ENCODE measurements at places on chromosomes 7 and 10.

GRCh38 chr7:359766-360361 is 69.9 kb downstream of the FOXL3 start:
- no peak for DNase-seq

DNA sequence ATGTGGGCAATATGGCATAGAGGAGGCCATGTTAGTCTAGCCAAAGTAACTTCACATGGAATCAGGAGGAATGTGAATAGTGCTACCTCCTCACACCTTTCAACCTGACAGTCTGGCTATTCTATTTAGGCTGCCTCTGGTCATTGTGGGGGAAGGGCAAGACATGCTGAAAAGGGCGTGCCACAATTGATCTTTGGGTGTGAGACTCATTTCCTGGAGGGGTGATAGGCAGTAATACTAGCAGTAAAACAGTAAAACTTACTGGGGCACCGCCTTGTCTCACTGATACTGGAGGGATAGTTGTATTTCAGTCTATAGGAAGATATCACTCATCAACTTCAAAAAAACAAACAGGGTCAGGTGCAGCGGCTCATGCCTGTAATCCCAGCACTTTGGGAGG is 88.7 kb downstream of the TMEM168 start:
- DNase-seq, result no peak

- DNase-seq, result no peak
These were observed 650.7 kb downstream of the INHBA start for GRCh38 chr7:41052201-41052600.

DNA sequence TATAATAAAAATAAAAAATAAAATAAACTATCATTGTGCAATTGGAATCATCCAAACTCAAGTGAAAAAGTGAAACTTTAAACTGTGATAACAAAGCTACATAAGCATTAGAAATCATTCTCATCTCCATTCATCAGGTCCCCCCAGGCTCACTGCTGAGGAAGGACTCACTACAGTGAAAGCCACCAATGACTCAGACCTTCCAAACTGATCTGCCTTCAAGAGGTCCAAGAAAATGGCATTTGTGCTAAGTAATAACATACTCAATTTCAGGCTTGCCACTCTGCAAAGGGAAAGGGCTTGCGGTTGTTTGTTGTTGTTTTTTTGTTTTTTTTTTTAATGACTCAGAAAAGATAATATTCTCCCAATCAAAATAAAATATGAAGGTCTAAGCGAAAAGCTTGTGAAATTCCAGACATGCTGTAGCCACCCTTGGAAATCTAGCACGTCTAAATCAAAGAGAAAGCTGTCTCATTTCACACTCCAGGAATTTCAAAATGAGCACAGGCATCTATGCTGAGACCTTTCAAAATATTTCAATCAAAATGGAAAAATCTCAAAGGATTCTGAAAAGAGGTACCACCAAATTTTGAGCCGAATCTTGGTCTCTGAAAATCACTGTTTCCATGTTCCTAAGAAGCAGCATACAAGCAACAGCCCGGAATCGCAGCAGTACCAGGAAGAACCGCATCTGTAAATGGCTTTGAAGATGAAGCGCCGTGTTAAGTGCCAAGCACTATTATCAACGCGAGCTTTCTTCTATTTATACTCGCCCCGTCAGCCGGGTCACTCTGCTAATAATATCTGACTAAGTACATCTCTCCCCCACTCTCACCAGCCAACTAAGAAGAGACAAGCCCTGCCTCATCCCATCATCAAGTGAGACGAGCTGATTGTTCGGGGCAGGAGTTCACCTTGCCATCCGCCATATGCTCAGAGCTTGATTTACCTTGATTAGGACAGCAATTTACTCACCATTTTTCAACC is 13.5 kb downstream of the SFMBT2 start:
- no peak for DNase-seq

Data from CD8-positive, alpha-beta memory T cell (primary cell).